ENCODE measurements at places on chromosomes 11 and 22.
A peak's percentile ranks its signal among the peaks of the same experiment; 100 is the strongest.

DNA sequence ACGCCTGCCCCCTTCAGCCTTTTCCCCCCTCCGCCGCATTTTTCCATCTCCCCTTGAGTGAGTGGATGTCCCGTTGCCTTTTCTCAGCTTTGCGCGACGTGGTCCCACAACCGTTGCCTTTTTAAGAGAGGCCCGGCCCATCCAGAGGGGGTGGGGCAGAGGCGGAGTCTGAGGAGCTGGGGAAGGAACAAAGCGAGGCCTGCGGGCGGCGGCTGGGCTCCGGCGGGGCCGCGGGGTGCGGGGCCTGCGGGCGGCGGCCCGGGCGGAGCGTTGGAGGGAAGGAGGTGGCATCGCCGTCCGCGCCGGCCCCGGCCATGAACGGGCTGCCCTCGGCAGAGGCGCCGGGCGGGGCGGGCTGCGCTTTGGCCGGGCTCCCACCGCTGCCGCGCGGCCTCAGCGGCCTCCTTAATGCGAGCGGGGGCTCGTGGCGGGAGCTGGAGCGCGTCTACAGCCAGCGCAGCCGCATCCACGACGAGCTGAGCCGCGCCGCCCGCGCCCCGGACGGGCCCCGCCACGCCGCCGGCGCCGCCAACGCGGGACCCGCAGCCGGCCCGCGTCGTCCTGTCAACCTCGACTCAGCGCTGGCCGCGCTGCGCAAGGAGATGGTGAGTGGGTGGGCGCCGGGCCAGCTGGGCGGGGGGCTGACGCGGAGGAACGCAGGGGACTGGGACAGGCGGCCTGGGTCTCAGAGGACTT is at the start of gene FAM89B:
FAM89B (plus strand) TSS at position 183 of the 696 bp plus-strand sequence; CDS start at position 315, 132 bp downstream.
- peak; percentile 70 for DNase-seq

DNA sequence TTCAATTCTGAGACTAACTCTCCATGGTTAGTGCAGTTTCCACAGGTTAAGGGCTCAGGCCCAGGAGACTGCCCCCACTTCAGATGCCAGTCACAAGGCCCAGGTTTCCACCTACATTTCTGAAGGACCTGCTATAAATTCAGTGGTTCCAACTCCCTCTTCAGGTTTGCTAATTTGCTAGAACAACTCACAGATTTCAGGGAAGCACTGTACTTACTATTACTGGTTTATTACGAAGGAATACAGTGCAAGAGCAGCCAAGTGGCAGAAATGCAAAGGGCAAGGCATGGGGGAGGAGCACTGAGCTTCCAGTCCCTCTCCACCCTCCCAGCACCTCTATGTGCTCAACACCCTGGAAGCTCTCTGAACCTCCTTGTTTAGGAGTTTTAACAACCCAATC is 39.3 kb upstream of the SPON1 start:
- no peak for DNase-seq

- no peak for DNase-seq
These were observed 708.1 kb downstream of the BRD1 start for GRCh38 chr22:49119551-49119952.

- no peak for DNase-seq
These were observed 145.8 kb downstream of the APOL5 start for GRCh38 chr22:35863432-35863831.

DNA sequence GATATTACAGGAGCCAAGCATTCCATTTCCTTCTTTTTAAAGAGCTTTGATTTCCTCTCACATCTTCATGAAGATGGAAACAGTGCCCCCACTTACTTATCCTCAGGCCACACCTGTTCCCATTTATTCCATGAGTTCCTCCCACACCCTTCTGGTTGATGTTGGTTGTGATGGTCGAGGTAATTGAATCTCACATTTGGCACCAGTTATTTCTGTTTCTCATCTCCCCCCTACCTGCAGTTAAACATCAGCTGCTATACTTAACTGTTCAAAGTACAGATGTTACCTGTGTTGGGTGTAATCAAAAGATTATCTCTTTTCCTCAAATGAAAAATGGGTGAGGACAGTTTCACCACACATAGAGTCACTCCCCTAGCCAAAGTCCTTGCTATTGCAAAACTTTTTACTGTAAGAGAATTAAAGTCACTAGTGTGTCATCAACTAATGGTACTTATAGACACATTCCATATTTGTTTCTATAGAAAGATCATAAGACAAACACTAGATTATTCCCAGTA is 1.9 kb downstream of the TMEM45B start:
- no peak for DNase-seq

- no peak for DNase-seq
These were observed 35.9 kb upstream of the POU2AF1 start for GRCh38 chr11:111414936-111415335.
